ENCODE measurements at places on chromosomes 2 and 18.

GRCh38 chr2:60104514-60105505, 448.6 kb downstream of the BCL11A start:
- no peak for DNase-seq

GRCh38 chr2:143452817-143453451, 323.7 kb downstream of the ARHGAP15 start:
- DNase-seq = no peak

GRCh38 chr2:9017411-9017810, 13.9 kb upstream of the MBOAT2 start:
- DNase-seq = no peak

DNA sequence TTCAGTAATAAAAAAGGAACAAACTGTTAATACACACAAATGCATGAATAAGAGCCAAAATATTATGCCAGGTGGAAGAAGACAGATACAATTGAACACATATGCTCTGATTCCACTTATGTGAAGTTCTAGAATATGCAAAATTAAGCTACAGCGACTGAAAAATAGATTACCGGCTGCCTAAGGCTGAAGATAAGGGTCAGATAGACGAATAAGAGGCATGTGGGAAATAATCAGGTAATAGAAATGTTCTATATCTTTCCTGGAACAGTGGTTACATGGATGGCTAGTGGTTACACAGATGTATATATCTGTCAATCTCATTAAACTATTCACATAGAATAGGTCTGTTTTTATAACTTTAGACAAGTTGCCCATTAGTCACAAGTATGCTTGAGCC, 51.9 kb upstream of the REG3G start:
- no peak for DNase-seq

- DNase-seq = peak; percentile 83
These were observed 437.4 kb upstream of the POU3F3 start for GRCh38 chr2:104416339-104417000.

- DNase-seq = no peak
These were observed 13.8 kb downstream of the ROCK2 start for GRCh38 chr2:11330457-11331142.

GRCh38 chr2:7857904-7858303, 824.0 kb upstream of the ID2 start:
- DNase-seq = no peak

GRCh38 chr18:37445368-37445767, 120.2 kb downstream of the CELF4 start:
- DNase-seq = no peak

DNA sequence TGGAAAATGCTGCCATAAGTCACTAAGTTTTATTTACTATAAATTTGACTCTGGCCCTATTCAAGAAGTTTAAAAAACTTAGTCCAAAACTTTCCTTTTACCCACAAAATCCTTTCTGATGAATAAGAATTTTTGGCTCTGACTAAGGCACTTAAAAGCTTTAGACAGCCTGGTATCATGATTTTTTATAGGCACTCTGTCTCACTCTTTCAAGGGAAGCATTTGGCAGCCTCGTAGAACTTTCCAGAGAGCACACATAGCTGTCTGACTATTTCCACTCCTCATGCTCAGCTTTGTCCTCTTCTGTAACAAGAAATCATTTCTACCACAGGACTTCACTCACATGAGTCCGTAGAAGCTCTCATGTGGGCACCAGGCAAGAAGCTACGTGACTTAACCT, 32.3 kb upstream of the XDH start:
- DNase-seq = no peak

- no peak for DNase-seq
These were observed 86.5 kb downstream of the UXS1 start for GRCh38 chr2:106107509-106108131.

GRCh38 chr2:167937403-167937802, 310.0 kb downstream of the STK39 start:
- no peak for DNase-seq

DNA sequence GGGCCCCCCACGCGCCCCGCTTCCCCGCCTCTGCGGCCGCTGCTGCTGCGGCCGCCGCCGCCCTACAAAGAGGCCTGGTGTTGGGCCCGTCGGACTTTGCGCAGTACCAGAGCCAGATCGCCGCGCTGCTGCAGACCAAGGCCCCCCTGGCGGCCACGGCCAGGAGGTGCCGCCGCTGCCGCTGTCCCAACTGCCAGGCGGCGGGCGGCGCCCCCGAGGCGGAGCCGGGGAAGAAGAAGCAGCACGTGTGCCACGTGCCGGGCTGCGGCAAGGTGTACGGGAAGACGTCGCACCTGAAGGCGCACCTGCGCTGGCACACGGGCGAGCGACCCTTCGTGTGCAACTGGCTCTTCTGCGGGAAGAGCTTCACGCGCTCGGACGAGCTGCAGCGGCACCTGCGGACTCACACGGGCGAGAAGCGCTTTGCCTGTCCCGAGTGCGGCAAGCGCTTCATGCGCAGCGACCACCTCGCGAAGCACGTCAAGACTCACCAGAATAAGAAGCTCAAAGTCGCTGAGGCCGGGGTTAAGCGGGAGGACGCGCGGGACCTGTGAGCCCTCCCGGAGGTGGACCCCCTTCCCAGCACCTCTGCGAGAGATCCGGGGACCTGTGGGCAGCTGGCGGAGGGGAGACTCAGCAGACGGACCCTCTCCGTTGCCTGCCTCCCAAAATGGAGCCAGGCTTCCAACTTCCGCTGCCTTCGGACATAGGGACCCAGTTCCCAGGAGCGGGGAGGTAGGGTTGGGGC, 1.9 kb downstream of the SP5 start:
- DNase-seq = peak; percentile 53

DNA sequence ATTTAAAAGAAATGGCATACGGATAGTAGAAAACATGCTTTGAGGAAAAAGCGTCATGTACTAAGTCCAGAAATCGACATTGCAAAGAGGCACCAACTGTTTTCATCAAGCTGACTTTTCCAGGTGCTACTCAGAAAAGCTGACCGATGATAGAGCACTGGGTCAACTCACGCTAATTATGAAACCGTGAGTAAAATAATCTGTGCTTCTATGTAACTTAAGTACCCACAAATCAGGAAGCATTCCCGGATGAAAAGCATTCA, 353 bp upstream of the NUP35 start:
- DNase-seq = no peak

DNA sequence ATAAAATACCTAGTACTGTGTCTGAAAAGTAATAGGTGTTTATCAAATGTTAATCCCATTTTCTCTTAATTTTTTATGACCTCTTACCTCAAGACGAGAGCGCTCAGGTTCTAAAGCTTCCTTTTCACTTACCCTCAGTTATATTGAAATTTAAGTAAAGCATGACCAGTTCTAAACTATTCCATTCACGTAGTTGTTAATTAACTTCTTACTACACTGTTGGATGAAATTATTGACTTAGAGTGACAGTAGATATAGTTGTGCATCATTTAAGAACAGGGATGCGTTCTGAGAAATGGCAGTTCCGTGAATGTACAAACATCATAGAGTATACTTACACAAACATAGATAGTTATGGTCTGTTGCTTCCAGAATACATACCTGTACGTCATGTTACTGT, 20.1 kb upstream of the HTR2B start:
- no peak for DNase-seq

GRCh38 chr2:171522788-171523087, 464 bp downstream of the CYBRD1 start:
- DNase-seq = no peak

GRCh38 chr2:146323564-146323963, 1521.3 kb upstream of the ACVR2A start:
- DNase-seq = no peak

- DNase-seq = no peak
These were observed 21.7 kb downstream of the DNAJC27 start for GRCh38 chr2:24950102-24950501.

All from NCI-H748 treated with DMSO at 0.1 percent for 48 hours (cell line).